ENCODE measurements at places on chromosomes 6 and 20. TPM values are rescaled to one million over a fixed set of nuclear protein-coding genes. Genes with fewer than 3 reads are reported as not detected.

Gene ERGIC3
- total RNA-seq = 256 TPM

- no peaks in the 10 kb centered on the region for H3K27me3 ChIP-seq
- H3K4me3 ChIP-seq = no peak overlapping the region
- no peak overlapping the region for H3K27ac ChIP-seq
- DNase-seq = no peak
- H3K36me3 ChIP-seq = peaks cover 11% of the 10 kb centered on the region
Observed at GRCh38 chr6:36848658-36849441, 9.6 kb upstream of the CPNE5 start.

DNA sequence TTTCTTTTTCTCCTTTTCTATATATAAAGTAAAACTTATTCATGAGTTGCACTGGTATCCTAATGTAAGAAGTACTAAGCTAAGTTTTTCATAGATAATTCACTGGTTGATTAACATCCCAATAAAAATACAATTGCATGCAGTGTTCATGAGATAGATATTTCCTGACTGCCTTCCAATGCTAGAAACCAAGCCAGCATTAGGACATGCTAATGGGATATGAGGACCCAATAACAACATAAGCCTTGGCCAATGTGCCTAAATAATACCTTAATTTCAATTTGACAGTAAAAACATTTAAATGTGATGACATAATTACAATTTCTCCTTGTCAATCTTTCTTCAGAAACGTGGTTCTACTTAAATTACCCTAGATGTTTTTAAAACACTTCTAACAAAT is 152.7 kb downstream of the RNGTT start:
- no peaks in the 10 kb centered on the region for H3K27me3 ChIP-seq
- no peak overlapping the region for H3K4me3 ChIP-seq
- H3K27ac ChIP-seq = no peak overlapping the region

GRCh38 chr6:32176476-32177182 is 745 bp upstream of the AGPAT1 start:
- no peak for DNase-seq
- no peaks in the 10 kb centered on the region for H3K27me3 ChIP-seq
- peak overlapping the region; percentile 97 for H3K27ac ChIP-seq
- peak overlapping the region; percentile 97 for H3K4me3 ChIP-seq

DNA sequence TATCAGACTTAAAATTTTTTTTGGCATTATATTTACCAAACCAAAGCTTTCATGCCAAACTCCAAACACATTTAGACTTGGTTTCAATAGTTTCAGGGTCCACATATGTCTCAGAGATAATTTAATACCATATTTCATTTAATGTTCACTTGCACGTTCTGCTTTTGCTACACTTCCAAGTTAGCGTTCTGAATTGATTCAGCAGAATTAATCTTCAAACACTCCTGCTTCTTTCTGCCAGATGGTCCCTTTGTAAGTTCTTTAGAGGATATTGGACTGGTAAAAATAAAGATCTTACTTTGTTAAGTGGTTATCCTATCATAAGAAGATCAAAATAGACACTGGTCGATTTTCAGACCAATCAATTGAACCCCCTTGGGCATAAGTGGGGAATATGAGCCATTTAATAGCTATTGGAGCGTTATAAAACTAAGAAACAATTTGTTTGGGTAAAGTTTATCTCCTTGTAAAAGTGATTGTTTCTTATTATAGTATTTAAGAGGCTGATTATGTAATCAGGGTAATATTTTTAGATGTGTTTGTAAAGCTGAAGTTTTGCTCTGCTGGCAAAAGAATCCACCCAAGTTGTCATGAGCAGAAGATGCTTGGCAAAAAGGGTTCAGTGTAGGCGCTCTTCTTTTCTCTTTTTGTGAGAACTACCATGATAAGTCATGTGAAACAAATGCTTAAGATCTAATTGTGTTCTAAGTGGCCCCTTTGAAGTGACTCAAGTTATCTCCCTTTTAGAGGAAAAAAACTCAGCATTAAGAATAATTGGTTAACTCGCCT is 92.2 kb downstream of the MCHR2 start:
- H3K27ac ChIP-seq = no peak overlapping the region
- H3K4me3 ChIP-seq = no peak overlapping the region
- no peaks in the 10 kb centered on the region for H3K36me3 ChIP-seq
